ENCODE measurements at places on chromosomes 16 and 17.
A peak's percentile ranks its signal among the peaks of the same experiment; 100 is the strongest.

GRCh38 chr17:47252766-47253512 lies 688 bp upstream of the ITGB3 start:
- peak overlapping the region; percentile 78 for H3K4me3 ChIP-seq
- H3K4me1 ChIP-seq, result peaks cover 10% of the 10 kb centered on the region
- H3K36me3 ChIP-seq, result no peaks in the 10 kb centered on the region
- H3K27me3 ChIP-seq, result peaks cover 18% of the 10 kb centered on the region
- H3K27ac ChIP-seq, result no peak overlapping the region

DNA sequence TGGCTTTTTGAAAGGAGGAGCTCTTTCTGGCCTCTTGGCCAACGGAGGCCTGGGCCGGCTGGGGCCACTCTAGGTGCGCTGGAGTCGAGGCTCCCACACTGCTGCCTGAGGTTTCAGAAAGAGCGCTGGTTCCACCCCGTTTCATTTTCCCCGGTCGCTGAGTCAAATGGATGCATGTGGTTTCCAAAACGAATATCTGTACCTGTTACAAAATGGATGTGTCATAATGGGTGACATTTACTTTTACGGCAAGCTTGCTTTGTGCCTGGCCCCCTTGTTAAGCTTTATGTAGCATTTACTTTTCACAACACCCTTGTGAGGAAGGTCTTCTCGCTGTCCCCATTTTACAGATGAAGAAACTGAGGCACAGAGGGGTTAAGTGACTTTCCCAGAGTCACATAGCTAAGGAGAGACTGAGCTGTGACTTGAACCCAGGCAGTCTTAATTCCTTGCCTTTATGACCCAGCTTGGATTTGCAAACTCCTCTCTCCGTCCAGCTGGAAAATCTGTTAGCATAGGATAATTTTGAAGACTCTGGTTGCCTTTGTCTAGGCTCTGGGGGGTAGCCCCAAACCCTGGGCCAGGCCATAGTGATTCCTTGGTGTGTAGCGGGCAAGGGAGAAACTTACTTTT lies 10.6 kb downstream of the KSR1 start:
- peak; percentile 24 for DNase-seq
- no peaks in the 10 kb centered on the region for H3K36me3 ChIP-seq

- no peaks in the 10 kb centered on the region for H3K36me3 ChIP-seq
- no peak overlapping the region for H3K4me3 ChIP-seq
- H3K27ac ChIP-seq, result no peak overlapping the region
- H3K4me1 ChIP-seq, result no peaks in the 10 kb centered on the region
- H3K27me3 ChIP-seq, result no peaks in the 10 kb centered on the region
Measured at GRCh38 chr16:5875416-5875815, 777.8 kb upstream of the EEF2KMT start.

DNA sequence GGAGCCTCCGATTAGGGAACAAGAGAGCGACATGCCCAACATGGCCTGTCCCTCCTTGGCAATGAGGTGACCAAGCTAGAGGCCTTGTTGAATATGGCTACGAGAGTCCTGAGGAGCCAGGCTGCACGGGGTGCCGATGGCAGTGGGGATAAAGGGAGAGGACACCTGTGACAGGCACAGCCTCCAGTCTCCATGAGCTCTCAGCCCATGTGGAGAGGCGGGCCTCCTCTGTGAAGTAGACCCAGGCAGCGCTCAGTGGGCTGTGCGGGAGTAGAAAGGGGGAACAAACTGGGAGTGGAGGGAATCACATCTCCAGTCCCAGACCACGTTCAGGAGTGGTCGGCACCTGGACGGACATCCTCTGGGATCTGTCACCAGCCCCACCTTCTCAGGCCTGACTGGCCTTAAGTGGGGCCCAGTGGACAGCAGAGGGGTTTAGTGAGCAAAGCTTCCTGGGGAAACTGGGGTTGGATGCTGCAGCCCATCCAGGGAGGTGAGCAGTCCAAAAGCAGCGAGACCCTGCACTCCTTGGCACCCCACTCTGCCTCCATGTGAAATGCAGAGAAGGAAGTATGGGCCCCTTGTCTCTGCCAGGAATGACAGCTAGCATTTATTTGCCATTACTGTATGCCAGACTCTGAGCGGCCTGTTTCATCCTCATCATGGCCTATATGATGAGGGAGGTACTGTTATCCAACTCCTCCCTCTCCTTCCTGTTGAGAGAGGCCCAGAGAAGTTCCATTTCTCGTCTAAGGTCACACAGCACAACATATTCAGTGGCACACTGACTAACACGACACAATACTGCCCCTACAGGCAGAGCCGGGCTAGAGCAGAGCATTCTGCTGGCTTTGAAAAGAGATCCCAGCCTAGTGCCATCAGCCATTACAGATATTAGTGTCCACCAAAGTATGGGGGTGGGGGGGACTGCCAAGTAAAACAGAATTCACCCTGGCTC lies 4.5 kb upstream of the TMEM92 start:
- peak; percentile 25 for DNase-seq
- no peaks in the 10 kb centered on the region for H3K36me3 ChIP-seq
- H3K4me3 ChIP-seq, result no peak overlapping the region
- no peak overlapping the region for H3K27ac ChIP-seq
- peaks cover 8% of the 10 kb centered on the region for H3K4me1 ChIP-seq

- H3K4me3 ChIP-seq, result no peak overlapping the region
- no peak for DNase-seq
- H3K27me3 ChIP-seq, result no peaks in the 10 kb centered on the region
- H3K36me3 ChIP-seq, result no peaks in the 10 kb centered on the region
- no peaks in the 10 kb centered on the region for H3K4me1 ChIP-seq
Measured at GRCh38 chr16:74742051-74742481, 32.6 kb downstream of the FA2H start.

DNA sequence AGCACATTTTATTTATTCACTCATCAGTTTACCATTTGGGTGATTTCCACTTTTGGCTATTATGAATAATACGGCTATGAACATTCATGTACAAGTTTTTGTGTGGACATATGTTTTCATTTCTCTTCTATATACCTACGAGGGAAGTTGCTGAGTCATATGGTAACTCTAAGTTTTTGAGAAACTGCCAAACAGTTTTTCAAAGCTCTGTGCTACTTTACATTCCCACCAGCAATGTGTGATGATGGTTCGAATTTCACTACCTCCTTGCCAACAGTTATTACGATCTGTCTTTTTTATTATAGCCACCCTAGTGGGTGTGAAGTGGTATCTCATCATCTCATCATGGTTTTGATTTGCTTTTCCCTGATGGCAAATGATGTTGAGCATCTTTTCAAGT lies 63.7 kb upstream of the MRTFB start:
- H3K4me3 ChIP-seq, result no peak overlapping the region
- H3K36me3 ChIP-seq, result no peaks in the 10 kb centered on the region
- H3K4me1 ChIP-seq, result no peaks in the 10 kb centered on the region
- no peak overlapping the region for H3K27ac ChIP-seq
- no peaks in the 10 kb centered on the region for H3K27me3 ChIP-seq
- DNase-seq, result no peak

- H3K4me3 ChIP-seq, result no peak overlapping the region
- H3K27ac ChIP-seq, result no peak overlapping the region
- no peaks in the 10 kb centered on the region for H3K4me1 ChIP-seq
- DNase-seq, result no peak
- H3K27me3 ChIP-seq, result no peaks in the 10 kb centered on the region
- no peaks in the 10 kb centered on the region for H3K36me3 ChIP-seq
Measured at GRCh38 chr17:49111934-49112333, 20.6 kb upstream of the B4GALNT2 start.

- H3K4me3 ChIP-seq, result no peak overlapping the region
- peaks cover 37% of the 10 kb centered on the region for H3K4me1 ChIP-seq
- no peak for DNase-seq
- no peaks in the 10 kb centered on the region for H3K27me3 ChIP-seq
- H3K27ac ChIP-seq, result no peak overlapping the region
- H3K36me3 ChIP-seq, result peaks cover 11% of the 10 kb centered on the region
Measured at GRCh38 chr17:75125984-75126383, 5.6 kb downstream of the NT5C start.

DNA sequence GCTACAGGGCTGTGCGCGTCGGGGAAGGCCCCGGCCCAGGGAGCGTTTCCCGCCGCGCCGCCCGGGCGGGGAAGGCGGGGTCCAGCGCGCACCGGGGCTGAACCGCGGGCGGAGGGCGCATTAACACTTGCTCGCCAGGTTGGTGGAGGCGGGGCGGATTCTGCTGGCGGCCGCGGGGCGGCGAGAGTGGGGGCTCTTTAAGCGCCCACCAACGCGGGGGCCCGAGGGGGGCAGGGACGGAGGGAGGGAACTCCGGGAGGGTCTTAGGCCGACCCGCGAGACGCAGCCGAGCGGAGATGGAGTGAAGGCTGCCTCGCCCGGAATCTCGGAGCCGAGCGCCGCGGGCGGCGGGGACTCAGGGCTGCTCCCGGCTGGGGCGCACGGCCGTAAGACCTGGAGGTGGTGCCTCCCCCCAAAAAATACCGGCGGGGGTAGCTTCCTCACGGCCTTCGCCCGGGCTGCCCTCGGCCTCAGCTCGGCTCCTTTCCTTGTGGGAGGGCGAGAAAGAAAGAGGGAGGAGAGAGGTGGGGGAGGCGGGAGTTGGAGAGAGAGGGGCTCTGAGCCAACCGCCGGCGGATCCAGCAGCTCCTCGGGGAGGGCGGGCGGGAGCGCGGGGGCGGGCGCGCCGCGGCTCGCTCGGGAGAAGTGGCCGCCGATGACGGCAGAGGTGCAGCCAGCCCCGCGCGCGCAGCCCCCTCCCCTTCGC lies 415 bp upstream of the FOXF1 start:
- no peak for DNase-seq
- no peak overlapping the region for H3K27ac ChIP-seq
- H3K4me3 ChIP-seq, result peak overlapping the region; percentile 46
- no peaks in the 10 kb centered on the region for H3K36me3 ChIP-seq
- peaks cover 58% of the 10 kb centered on the region for H3K27me3 ChIP-seq

GRCh38 chr17:45132320-45132571 lies at the start of gene PLCD3:
TSS of gene PLCD3 (minus strand) at chr17:45132515. CDS start at chr17:45132410, 105 bp downstream.
- H3K36me3 ChIP-seq, result no peaks in the 10 kb centered on the region
- H3K27me3 ChIP-seq, result no peaks in the 10 kb centered on the region
- peak within 1 kb of the TSS; percentile 80 for H3K4me3 ChIP-seq
- H3K4me1 ChIP-seq, result peaks cover 15% of the 10 kb centered on the region
- peak; percentile 57 for DNase-seq

GRCh38 chr16:14300705-14301168 lies 229.6 kb downstream of the MRTFB start:
- no peak for DNase-seq
- H3K36me3 ChIP-seq, result no peaks in the 10 kb centered on the region

- H3K27ac ChIP-seq, result no peak overlapping the region
- H3K27me3 ChIP-seq, result no peaks in the 10 kb centered on the region
- no peaks in the 10 kb centered on the region for H3K4me1 ChIP-seq
- H3K4me3 ChIP-seq, result no peak overlapping the region
- H3K36me3 ChIP-seq, result no peaks in the 10 kb centered on the region
- DNase-seq, result no peak
Measured at GRCh38 chr17:15122857-15123256, 142.3 kb downstream of the PMP22 start.

- no peaks in the 10 kb centered on the region for H3K27me3 ChIP-seq
- no peaks in the 10 kb centered on the region for H3K4me1 ChIP-seq
- no peak overlapping the region for H3K27ac ChIP-seq
- no peak for DNase-seq
Measured at GRCh38 chr17:78105551-78105950, 23.0 kb downstream of the TMC6 start.

DNA sequence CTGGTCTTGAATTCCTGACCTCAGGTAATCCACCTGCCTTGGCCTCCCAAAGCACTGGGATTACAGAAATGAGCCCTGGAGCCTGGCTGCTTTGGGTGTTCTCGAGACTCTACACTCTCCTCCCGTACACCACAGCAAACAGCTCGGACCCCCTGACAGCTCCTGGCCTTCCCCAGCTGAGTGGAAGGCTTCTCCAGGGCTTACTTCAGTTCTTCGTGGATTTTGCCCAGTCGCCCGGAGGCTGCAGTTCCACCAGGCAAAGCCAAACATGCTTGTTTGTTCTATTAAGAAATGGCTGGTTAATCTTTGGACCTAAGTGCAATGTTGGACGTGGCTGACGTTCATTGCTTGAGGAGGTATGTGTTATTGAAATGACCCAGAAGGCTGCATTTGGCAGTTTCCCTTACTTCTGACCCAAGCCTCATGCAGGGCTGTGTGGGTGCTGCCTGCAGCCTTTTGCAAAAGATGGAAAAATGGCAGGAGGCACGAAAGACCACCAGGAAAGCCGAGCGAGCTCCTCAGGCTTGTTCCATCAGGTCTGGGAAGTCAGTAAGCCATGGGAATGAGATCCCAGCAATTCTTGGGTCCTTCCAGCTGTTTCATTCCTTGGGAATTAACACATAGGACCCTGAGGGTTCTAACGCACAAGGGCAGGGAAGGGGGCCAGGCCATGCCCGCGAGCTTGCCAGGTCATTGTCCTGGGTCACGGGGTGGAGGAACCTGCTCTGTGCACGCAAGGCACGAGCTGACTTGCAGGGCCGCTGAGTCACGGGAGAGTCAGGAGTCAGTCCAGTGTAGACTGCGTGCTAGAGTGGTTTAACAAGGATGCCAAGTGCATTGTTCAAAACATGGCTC lies 23.9 kb upstream of the KLHDC4 start:
- H3K27me3 ChIP-seq, result no peaks in the 10 kb centered on the region
- no peaks in the 10 kb centered on the region for H3K4me1 ChIP-seq
- H3K27ac ChIP-seq, result no peak overlapping the region
- DNase-seq, result no peak
- no peak overlapping the region for H3K4me3 ChIP-seq

DNA sequence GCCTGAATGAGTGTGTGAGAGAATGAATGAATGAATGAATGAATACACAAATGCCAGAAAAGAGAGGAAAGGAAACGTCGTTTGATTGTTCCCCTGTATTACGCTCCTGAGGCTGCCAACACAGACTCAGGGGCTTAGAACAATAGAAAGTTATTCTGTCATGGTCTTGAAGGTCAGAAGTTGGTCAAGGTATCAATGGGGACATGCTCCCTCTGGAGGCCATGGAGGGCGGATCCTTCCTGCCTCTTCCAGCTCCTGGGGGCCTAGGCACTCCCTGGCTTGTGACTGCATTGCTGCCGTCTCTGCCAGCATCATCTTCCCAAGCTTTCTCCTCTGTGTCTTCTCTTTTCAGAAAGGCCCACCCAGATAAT lies 1.5 kb upstream of the SLC38A8 start:
- no peak for DNase-seq
- no peaks in the 10 kb centered on the region for H3K4me1 ChIP-seq
- no peak overlapping the region for H3K4me3 ChIP-seq
- H3K27ac ChIP-seq, result no peak overlapping the region
- H3K27me3 ChIP-seq, result no peaks in the 10 kb centered on the region

- no peak overlapping the region for H3K4me3 ChIP-seq
- DNase-seq, result no peak
- no peaks in the 10 kb centered on the region for H3K27me3 ChIP-seq
- H3K4me1 ChIP-seq, result peaks cover 19% of the 10 kb centered on the region
- H3K27ac ChIP-seq, result no peak overlapping the region
- H3K36me3 ChIP-seq, result no peaks in the 10 kb centered on the region
Measured at GRCh38 chr16:29668267-29668666, 5.2 kb downstream of the SPN start.

DNA sequence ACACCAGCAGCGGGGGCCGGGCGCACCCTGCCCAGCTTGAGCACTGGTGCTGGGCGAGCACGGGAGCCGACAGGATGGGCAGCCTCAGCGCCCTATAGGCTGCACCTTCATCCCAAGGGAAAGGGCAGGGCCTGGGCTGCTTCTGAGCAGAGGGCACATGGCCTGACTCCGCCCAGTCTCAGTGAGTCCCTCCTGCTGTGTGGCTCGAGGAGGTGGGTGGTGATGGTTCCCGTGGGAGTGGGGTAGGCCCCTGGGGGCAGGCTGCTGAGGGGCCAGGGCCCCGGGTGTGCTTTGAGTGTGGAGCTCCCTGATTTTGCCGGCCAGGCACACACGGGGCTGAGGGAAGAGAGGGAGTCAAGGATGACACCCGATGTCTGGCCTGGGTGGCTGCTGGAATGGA lies 37.9 kb downstream of the TSC2 start:
- H3K27ac ChIP-seq, result no peak overlapping the region
- no peak overlapping the region for H3K4me3 ChIP-seq
- DNase-seq, result no peak
- H3K4me1 ChIP-seq, result no peaks in the 10 kb centered on the region

GRCh38 chr17:83009414-83010205 lies 69.8 kb upstream of the METRNL start:
- H3K36me3 ChIP-seq, result peaks cover 5% of the 10 kb centered on the region
- H3K27ac ChIP-seq, result no peak overlapping the region
